ENCODE measurements at places on chromosomes 3 and 15. TPM values are rescaled to one million over a fixed set of nuclear protein-coding genes. Genes with fewer than 3 reads are reported as not detected.

Gene KBTBD13
- not detected for total RNA-seq

Gene NTRK3
- total RNA-seq = 1.1 TPM

Gene IL17RE
- total RNA-seq = 1.7 TPM

Gene ROBO2
- 26.0 TPM for total RNA-seq

Gene SLC2A2
- not detected for total RNA-seq

GRCh38 chr3:94423578-94423977 lies 360.7 kb downstream of the NSUN3 start:
- DNase-seq = no peak

DNA sequence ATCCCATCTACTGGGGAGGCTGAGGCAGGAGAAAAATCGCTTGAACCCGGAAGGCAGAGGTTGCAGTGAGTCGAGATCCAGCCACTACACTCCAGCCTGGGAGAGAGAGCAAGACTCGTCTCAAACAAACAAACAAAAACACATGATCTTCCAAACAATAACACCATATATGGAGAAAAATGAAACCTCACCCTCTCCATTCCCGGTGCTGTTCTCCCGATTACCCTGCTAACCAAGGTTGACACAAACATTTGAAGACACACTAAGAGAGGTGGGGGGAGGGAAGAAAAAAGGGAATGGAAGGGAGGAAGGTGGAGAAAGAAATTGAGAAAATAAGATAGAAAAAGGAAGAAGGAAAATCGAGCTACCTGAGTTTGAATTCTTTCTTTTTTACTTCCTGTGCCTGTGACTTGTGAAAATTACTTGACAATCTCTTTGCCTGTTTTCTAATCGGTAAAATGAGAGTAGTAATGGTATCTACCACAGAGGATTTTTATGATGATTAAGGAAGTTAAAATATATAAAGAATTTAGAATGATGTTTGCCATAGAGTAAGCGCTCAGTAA lies 1.1 kb upstream of the PLSCR2 start:
- DNase-seq = no peak

DNA sequence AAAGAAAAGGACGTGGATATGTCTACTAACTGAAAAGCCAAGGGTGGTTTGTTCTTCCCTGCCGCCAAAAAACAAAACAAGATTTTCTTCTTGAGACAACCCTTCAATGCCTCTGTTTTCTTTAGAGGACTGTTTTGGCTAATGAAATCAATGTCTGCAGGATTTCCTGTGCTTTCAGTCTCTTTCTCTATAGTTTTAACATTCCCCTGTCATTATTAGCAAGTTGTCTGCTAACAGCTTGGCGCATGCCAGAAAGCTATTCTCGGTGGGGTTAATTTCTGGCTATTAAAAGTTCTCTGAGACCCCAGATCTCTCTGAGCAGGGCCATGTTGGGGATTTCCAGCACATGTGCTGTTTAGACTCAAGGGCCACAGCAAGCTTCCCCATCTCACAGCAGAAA lies 56.7 kb downstream of the ITPR1 start:
- no peak for DNase-seq

DNA sequence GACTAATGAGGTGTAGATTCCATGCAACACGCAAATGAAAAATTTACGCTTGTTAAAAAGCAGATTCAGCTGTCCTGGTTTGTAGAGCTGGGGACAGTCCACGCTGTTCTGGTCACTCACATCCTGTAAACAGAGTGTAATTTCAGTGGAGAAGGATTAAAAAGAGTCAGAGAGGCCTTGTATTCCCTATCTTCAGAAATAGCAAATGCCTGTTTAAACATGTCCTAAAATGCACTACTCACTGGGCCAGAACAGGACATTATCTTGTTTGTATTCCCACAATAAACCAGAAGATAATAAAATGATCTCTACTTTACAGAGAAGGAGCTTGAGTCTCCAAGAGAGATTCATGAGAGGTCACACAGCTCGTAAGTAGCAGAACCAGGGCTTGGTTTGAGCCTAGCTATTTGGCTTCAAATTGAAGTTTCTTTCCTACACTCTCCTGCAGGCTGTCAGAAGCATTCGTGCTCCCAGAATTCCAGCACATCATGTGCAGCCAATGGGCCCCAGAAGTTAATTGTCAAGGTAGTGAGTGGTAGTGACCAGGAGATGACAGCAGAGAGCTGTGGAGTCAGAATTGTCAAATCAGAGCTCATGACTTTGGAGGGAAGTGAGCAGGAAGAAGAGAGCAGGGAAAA lies 242.5 kb downstream of the ATP8B4 start:
- no peak for DNase-seq

GRCh38 chr3:155218462-155218861 lies 75.0 kb downstream of the STRIT1 start:
- DNase-seq = no peak

DNA sequence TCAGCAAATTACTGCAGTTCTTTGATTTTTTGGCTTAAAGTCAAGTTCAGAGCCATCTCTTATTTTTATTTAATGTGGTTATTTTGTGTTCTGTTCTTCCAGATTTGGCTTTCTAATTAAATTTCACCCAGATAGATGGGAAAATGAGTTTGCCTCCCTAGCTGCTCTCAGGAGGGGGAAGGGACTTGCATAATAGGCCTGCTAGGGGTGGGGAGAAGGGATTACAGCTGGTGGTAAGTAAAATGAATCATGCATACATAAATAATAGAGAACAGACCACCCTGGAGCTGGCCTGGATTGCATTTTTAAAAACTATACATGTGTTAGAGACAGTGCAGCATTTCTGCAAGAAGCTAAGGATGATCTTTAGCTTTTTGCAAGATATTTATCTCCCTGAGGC lies 3.9 kb upstream of the PXYLP1 start:
- no peak for DNase-seq

DNA sequence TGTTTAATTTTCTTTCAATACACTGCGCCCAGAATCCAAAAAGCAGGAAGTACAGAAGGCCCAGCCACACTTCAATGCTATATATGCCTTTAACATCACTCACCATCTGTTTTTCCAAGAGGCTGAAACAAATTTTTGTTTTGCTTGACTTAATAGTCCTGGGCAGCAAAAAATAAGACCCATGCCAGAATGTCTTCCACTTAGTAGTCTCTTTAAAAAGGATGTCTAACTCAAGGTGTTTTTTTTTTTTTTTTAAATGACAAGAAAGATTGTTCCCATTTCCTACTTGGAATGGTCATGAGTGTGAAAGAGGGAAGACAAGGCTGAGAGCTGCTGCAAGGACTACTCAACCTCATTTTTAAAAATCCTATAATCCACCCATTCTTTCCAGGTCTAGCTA lies 590.3 kb upstream of the SGO1 start:
- no peak for DNase-seq

DNA sequence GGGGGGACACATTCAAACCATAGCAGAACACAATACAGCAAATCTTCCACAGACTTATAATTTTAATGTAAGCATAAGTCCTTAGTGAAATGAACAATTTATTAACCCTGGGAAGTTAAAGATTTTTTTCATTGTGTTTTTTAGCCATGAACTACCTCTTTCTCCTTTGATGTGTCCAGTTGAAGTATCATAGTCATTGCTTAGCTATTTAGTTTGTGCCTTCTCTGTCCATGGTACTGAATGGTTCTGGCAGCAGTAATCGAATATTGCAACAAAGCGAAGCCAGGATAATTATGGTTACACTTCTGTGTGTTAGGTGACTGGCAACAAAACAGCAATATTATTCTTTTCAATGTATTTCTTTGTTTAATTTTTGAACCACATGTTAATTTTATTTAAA lies 403.0 kb upstream of the ONECUT1 start:
- DNase-seq = peak; percentile 5

DNA sequence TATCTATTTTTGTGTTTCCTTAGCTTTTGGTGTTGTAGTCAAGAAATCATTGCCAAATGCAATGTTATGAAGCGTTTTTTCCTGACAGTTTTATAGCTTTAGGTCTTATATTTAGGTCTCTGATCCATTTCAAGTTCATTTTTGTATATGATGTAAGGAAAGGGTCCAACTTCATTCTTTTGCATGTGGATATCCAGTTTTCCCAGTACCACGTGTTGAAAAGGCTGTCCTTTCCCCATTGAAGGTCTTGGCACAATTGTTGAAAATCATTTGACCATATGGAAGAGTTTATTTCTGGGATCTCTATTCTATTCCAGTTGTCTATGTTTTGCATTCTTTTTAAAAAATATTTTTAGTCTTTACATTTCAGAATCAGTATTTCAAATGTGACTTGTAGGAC lies 14.6 kb upstream of the SNRPN start:
- DNase-seq = no peak

GRCh38 chr3:50194903-50195500 lies 3.6 kb downstream of the GNAT1 start:
- DNase-seq = no peak

DNA sequence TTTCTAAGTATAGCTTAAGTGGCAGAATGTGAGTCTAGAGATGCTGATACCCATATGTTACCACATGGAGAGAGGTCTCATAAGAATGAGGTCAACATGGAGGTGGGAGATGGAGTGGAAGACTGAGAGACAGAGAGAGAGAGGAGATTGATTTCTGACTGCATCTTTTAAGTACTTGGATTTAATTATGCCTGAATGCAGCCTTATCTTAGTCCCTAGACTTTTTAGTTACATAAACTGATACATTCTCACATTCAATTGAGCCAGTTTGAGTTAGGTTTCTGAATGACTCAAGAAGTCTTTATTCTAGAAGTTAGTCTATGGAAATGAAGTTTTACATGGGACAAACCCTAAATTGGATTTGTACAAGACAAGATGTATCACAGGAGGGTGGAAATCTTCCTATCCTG lies 58.5 kb upstream of the TNFSF10 start:
- DNase-seq = no peak

GRCh38 chr3:13028010-13028821 lies 45.0 kb downstream of the IQSEC1 start:
- no peak for DNase-seq

DNA sequence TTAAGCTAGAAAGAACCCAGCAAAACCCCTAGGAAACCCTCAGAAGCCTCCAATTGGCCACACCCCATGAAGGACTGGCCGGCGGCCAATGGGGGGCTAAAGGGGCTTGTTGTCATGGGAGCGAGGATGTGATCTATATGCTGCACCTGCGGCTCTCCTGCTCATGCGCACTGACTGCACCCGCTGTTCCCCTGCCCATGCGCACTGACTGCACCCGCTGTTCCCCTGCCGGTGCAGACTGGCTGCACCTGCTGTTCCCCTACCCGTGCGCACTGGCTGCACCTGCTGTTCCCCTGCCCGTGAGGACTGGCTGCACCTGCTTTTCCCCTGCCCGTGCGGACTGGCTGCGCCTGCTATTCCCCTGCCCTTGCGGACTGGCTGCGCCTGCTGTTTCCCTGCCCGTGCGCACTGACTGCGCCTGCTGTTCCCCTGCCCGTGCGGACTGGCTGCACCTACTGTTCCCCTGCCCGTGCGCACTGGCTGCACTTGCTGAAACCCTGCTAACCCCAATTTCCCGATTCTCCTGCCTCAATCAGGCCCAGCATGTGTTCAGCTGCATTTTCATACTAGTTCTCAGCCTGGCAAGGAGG lies 16.8 kb upstream of the MCCC1 start:
- peak; percentile 66 for DNase-seq

- DNase-seq = peak; percentile 63
These were observed 32.3 kb upstream of the AMOTL2 start for GRCh38 chr3:134406331-134407238.

- DNase-seq = peak; percentile 60
These were observed 790 bp downstream of the DUT start for GRCh38 chr15:48331796-48332641.

DNA sequence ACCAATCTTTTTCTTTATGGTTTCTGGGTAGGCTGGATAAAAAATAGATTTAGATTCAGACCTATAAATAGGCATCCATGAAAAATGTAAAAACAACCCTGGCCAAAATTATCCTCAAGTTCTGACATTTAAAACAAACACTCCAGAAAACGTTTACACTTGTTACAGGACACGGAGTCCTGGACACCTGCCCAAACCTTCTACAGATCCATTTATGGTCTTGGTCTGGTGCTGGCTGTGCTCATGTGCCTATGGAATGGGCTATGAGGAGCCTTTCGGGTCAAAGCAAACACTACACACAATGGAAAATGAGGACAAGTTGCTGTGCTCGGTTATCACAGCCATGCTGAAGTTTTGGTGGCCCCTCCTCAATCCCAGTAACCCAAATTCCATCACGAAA lies 108.1 kb downstream of the PDZRN3 start:
- DNase-seq = no peak

DNA sequence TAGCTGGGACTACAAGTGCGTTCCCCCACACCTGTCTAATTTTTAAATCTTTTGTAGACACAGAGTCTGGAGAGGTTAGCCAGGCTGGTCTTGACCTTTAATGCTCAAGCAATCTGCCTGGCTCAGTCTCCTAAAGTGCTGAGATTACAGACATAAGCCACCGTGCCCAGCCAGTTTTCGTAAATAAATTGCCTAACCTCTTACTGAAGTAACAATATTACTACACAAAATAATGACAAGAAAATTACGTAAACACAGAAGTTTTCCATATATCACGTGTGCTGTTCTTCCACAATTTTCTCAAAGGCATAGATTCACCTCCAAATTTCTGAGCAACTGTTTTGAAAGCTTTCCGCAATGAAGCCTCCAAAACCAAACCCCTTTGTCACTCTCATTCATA lies 58.1 kb upstream of the PROK2 start:
- no peak for DNase-seq

GRCh38 chr3:37492977-37493471 lies 318.6 kb upstream of the LRRFIP2 start:
- no peak for DNase-seq

DNA sequence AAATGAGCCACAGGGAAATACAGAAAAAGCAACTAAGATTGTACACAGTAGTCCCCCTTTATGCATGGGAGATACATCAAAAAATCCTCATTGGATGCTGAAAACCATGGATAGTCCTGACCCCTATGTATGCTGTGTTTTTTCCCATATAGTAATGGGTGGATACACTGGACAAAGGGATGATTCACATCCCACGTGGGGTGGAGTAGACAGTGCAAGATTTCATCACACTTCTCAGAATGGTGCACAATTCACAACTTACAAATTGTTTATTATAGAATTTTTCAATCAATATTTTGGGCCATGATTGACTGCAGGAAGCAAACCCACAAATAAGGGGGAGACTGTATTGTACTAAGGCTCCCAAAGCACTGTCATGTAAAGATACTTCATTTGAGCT lies 224.4 kb upstream of the STRIT1 start:
- no peak for DNase-seq

Data from neural crest cell (in vitro differentiated cells).